ENCODE measurements at places on chromosomes 3 and 15.

DNA sequence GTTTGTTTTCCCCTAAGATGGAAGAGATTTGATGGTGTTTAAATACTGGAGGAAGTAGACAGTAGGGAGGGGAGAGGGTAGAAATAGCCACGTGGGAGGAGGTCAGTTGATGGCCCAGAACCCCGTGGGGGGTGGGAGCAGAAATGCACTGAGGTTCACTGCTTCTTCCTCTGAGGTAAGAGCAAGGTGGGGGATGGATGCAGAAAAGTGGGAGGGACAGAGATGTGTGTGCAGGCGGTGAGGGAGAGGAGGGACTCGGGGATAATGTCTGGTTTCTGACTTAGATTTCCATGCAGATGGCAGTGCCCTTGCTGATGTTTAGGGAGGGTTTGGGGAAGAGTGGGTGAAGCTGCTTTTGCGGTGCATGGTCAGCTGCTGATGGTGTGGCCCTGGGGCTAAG lies 102.9 kb downstream of the ARNT2 start:
- DNase-seq: no peak

DNA sequence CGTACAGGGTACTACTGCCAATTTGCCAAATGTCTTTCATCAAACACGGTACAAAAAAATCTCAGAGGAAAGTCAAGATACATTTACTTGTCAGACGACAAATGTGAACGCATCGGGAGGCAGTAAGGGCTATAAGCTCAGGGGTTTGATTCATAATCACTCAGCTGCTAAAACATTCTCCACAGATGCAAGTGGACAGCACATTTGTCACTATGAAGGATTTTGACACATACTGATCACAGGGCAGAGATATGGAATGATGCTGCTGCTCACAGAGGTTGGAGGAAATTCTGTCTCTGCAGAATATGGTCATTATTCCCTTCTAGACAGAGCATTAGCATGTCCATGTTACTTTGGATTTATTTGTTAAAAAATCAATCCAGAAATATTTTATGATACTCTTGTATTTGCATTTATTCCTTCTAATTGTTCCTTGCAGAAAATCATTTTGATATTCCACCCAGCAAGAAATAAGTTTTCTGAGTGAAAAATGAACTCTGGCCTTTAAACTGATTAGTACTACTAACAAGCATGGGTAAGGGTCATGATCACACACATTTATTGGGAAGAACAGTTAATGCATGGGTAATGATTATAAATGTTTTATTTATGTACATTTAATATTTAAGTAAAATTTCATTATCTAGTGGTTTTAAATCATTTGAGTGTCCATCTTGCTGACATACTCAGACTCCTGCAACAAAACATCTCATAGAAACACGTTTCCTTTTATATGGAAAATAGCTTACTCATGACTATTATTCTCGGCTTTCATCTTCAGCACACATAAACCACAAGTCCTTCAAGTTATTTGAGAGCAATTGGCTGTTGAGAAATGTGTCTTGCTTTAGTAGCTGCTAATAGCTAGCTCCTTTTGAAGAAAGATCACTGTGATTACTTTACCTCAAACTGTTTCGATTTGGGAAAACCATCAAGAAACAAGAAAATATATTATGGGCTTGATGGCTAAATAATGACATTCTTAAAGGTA lies 559.3 kb downstream of the MECOM start:
- DNase-seq: peak; percentile 87

DNA sequence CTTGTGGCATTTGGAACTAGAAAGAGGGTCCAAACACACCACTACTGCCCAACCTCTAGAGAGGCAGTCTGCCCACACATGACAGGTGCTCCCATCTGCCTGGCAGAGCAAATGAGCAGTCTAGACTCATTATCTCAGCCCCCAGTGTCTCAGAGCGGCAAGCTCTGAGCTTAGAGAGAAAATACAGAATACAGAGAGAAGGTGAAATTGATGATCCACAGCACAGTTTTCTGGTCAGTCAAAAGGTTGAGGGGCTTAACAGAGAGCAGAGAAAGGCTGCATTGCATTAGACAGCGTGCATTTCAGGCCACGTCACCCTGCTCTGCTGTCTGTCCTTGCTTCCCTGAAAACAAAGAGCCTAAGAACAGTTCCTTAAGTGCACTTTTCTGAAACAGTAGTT lies 135.1 kb downstream of the KCNMB2 start:
- no peak for DNase-seq

DNA sequence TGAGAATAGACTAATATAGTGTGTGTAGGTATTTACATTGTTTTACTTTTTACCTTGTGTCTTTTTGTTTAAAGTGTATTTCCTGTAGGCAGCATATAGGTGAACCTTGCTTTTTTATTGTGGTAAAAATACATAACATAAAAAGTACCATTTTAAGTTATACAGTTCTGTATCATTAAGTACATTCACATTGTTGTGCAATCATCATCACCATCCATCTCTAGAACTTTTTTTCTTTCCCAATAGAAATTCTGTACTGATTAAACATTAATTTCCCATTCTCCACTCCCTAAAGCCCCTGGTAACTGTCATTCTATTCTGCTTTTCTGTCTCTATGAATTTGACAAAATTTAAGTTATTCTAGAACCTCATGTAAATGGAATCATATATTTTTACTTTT lies 48.2 kb upstream of the EIF5A2 start:
- DNase-seq: no peak

DNA sequence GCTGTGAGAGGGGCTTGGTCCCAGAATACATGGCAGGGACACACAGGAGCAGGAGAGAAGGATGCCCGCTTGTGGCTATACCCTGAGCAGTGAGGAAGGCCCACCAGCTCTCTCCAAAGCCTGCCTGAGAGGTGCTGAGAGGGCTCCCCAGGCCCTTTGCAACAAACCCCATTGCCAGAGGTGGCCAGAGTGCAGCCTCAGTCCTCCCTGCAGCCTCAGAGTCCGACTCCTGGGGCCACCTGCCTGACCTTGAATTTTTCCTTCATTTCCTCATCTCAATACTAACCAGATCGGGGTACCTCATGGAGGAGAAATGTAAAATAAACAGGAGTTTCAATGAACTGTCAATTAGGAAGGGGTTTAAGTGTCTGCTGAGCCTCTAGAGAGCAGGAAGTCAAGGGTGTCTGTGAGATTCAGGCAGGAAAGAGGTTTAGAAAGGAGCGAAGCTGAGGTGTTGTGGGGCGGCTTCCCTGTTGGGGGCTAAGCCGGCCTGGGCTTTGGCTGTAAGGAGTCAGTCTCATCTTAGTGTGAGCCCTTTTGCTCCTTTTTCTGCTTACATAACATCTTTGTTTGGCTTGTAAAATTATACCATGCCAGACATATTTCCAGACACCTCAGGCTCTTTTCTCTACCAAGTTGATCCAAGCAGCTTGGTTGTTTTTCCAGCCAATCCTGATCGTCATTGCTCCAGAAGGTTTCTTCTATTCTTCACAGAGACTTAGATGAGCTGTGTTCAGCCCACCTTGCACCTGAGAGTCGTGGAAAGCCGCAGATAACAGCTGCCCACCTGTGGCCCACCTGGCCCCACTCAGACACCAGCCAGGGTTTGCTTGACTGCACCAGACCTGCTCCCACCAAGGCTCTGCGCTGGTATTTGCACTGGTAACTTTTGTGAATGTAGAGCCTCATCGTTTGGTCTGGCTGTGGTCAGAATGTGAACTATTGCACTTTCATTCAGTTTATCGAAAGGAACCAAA lies 36.7 kb downstream of the CMTM7 start:
- no peak for DNase-seq

DNA sequence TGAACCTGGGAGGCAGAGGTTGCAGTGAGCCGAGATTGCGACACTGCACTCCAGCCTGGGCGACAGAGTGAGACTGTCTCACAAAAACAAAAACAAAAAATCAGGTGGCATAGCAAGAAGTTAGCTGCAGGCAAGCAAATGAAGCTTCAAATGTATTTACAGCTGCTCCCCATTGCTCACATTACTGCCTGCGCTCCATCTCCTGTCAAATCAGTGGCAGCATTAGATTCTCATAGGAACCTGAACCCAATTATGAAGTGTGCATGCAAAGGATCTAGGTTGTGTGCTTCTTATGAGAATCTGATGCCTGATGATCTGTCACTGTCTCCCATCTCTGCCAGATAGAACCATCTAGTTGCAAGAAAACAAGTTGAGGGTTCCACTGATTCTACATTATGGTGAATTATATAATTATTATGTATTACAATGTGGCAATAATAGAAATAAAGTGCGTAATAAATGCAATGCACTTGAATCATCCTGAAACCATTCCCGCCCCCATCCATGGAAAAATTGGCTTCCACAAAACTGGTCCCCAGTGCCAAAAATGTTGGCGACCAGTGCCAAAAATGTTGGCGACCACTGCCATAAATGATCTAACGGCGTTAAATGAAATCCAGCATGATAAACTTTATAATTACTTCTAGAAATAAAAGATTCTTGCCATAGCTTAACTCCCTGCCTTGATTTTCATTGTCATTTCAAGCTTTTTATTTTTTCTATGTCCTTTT lies 616.7 kb upstream of the NAALADL2 start:
- no peak for DNase-seq

- DNase-seq: no peak
Measured at GRCh38 chr3:51385621-51386091, 565 bp downstream of the MANF start.

DNA sequence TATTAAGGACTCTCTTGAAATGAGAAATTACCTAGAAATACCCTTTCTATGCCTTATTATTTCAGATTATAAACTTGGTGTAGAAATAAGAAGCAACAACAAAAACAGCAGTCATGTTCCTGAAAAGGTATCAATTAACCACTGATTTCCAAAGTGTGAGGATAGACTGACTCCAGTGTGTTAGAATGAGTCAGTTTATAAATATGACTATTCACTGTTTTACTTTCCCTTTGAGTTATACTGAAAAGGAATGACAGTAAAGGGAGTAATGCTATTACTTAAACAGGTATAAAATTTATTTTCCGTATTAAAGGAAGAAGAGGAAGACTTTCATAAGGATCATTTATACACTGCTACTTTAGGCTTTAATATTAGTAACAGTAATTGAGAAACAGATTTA lies 12.9 kb downstream of the GMNC start:
- DNase-seq: no peak

- DNase-seq: no peak
Measured at GRCh38 chr3:6732807-6733206, 128.1 kb upstream of the GRM7 start.

DNA sequence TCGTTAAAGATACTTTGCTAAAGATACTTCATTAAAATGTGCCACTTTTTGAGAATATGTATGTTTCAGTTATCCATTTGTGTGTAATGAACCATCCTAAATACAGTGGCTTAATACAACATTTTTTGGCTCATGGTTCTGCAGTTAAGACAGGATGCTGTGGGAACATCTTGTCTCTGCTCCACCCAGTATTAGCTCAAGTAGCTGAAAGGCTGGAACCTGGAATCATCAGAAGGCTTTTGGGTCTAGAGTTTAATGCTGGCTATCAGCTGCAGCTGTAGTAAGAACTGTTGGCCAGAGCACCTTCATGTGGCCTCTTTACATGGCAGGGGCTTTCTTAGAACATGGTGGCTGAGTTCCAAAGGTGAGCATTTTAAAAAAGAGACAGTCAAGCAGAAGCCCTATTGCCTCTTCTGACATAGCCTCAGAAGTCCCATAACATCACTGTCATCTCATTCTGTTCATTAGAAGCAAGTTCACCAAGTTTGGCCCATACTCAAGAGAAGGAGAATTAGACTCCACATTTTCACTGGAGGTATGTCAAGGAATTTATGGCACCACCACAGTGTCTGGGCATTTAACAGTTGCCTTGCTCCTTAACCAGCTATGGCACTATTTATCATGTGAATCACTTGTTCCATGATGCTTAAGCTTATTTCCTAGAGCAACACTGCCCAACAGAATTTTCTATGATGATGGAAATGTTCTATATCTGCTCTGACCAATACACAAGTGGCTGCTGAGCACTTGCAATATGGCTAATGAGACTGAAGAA lies 70.4 kb upstream of the PDZRN3 start:
- DNase-seq: no peak

DNA sequence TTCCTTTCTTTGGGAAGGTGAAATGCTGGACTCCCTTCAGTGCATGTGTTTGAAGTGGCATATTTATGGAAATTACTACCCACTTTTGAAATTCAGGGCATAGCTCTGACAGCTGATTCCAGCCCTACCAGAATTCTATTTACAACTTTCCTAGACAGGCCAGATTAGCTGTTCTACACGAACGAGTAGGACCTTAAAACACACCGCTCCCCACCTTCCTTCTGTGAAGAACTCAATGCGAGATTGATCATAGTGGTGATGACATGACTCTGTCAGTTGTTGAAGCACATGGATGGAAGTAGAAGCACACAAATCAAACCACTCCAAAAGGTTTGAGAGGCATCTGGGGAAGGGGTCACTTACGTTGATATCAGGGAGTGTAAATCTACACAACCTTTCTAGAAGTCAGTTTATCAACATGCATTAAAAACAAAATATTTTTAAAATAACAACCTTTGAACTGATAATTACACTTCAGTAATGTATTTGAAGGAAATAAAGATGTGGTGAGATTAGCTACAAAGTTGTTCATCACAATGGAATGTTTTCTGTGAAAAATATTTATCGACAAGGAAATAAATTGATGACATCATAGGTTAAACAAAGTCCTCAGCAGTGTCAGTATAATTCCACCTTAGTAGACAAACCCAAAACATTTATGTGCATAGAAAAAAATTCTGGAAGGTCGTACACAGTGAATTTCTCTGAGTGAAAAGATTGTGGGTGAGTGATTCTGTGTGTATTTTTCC lies 29.8 kb downstream of the RARB start:
- DNase-seq: peak; percentile 30

GRCh38 chr3:33807191-33807590 lies 8.8 kb downstream of the PDCD6IP start:
- DNase-seq: no peak

- DNase-seq: no peak
Measured at GRCh38 chr3:20401253-20401652, 215.2 kb upstream of the SGO1 start.

DNA sequence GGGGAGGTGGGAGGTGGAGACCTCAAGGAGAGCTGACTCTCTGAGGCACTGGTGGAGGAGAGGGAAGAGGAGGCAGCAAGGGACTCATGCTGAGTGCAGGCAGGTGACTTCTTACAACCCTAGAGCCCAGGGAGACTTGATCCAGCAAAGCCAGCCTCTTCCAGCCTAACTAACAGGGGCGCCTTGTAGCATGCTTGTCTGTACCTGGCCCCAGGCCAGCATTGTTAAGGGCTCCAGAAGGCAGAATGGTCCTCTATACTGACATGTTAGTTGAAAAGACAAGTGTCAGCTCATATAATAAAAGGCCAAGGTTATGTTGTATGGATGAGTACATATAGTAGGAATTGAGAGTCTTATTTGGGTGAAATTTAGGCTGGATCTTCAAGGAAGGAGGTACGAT lies 65.4 kb downstream of the CHDH start:
- no peak for DNase-seq

GRCh38 chr3:118186051-118186450 lies 848.6 kb downstream of the IGSF11 start:
- DNase-seq: no peak

- no peak for DNase-seq
Measured at GRCh38 chr3:32623532-32623931, 52.9 kb upstream of the DYNC1LI1 start.

DNA sequence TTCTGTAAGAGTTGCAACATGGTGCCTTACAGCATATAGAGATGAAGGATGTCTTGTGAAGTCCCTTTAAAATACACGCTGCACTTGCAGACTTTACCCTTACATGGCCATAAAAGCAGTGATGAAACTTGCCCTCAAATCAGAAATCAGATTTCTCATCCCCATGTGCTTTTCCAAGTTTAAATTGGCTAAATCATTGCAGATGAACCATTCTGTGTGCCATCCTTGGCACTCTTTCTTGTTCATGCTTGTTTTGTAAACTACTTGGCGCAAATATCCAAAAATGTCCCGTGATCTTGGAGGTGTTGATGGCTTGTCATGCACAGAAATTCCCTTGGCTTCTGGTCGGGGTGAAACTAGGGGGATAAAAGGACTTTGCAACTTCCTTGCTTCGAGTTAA lies 135.7 kb downstream of the LRIG1 start:
- no peak for DNase-seq
